ENCODE measurements at places on chromosomes 12 and 14.

- no peak for DNase-seq
These were observed 8.8 kb upstream of the CLECL1 start for GRCh38 chr12:9741726-9742125.

GRCh38 chr12:77847060-77847541, 16.4 kb downstream of the NAV3 start:
- no peak for DNase-seq

DNA sequence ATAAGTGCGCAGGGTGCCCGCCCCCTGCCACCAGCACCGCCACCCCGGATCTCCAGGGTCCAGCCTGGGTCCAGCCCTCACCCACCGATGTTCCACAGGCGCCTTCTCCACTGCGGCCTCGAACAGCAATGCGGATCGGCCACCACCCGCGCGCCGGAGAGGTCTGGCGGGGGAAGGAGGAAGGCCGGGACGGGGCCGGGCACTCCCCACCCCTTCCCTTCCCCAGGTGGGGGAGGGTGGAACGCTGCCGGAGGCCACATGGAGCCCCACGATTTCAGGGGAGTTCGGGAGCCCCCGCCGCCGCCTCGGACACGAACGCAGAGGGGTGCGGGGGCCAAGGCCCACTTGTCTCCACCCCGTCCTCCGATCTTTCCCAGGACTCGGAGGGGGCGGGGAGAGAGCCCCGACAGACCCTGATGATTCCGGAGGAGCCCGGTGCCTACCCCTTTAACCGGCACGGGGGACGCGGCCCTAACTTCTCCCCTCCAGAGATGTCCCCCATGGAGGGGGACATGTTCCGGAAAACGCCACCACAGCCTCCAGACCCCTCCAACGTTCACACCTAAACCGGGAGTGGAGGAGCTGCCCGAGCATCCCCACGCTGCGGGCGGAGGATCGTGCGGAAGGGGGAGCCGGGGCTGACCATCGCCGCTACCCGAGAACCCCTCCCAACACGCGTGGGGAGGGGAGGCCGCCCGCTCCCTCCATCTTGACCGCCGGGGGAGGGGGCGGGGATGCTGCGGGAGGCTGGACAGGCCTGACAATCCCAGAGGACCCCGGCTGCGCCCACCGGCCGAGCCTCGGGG, 1.1 kb downstream of the ATXN2 start:
- peak; percentile 76 for DNase-seq

GRCh38 chr12:60112763-60113162, 516.9 kb downstream of the SLC16A7 start:
- DNase-seq = no peak

GRCh38 chr12:115251727-115252126, 567.8 kb upstream of the TBX3 start:
- DNase-seq = no peak

GRCh38 chr12:96130396-96131059, 63.6 kb upstream of the ELK3 start:
- no peak for DNase-seq

DNA sequence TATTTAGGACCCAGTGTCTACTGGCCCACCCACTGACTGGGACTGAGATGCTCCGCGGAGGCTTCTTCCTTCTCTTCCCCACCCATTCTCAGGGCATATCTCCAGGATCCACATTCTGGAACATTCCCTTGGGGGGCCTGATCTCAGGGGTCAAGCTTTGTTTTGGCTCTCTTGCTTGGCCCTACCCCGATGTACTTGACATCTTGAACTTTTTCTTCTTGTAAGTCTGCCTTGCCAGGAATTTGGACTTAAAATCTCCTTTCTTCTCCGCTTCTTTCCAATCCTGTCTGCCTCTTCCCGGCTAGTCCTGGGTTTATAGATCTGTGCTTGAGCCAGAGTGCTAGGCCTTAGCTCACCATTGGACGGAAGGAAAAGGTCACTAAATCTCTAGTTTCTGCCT, 22.1 kb downstream of the DACT1 start:
- DNase-seq = no peak

DNA sequence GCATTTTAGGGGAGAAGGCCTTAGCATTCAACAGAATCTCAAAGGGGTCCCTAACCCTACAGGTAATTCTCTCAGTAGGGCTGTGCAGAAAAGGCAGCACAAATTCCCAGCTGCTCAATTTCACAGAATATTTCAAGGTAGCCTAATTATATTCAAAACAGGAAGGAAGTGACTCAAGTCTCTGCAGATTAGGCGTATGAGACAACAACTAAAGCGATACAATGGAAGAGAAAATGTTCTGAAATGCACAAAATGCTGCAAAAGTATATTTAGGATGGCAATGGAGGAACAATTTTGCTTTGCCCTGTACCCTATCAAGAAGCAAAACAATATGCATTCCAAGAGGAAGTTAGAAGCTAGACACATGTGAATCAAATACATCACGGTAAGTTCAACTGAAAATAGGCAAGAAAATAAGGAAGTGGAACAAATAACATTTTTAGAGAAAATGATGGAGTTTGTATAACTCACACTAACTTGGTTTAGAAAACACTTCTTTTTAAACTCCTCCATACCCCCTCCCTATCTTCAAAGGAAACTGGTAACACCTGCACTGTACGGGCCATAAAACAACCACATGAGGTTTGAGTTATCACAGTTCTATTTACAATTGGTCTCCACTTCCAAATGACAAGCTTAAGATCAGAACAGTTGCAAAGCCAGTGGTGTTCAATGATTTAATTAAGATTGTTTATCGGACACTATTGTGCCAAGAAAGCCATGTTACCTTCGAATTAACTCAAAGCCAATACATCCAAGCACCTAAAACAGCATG, 1.6 kb downstream of the GIT2 start:
- no peak for DNase-seq

DNA sequence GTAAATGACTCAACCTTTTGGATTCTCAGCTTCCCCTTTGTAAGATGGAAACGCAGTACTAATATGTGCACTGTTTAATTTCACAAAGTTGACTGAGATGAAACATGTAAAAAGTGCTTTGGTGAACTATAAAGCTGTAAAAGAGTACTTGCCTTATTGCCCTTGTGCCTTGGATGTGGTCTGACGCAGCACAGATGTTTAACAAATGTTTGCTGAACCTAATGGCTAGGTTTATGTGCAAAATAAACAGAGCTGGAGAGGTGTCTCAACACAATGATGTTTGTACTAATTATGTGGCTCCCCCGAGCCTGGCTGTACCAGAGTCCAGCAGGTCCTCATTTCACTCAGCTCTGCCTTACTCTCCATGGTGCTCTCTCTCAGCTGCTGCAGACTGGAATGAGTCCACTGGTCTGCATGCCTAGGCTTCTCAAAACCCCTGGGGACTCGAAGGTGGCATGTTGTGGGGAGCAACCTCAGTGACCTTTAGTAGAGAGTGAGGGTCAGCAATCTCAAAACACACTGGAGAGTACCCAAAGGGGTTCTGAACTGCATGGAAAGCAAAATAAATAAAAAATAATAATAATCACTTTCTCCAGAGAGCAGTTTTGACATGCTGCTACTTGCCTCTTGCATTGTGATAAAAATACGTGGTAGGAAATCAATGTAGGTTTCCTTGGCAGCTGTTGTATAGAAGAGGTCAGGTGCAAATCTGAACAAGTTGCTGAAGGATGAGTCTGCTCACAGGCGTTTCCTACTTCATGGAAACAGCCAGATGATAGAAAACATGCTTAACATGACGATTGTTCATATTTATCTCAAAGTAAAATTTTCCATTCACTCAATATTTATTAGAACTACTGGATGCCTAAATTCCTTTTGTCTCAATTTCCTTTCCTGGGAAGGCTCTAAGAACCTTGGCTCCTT, 8.5 kb upstream of the AMIGO2 start:
- DNase-seq = no peak

DNA sequence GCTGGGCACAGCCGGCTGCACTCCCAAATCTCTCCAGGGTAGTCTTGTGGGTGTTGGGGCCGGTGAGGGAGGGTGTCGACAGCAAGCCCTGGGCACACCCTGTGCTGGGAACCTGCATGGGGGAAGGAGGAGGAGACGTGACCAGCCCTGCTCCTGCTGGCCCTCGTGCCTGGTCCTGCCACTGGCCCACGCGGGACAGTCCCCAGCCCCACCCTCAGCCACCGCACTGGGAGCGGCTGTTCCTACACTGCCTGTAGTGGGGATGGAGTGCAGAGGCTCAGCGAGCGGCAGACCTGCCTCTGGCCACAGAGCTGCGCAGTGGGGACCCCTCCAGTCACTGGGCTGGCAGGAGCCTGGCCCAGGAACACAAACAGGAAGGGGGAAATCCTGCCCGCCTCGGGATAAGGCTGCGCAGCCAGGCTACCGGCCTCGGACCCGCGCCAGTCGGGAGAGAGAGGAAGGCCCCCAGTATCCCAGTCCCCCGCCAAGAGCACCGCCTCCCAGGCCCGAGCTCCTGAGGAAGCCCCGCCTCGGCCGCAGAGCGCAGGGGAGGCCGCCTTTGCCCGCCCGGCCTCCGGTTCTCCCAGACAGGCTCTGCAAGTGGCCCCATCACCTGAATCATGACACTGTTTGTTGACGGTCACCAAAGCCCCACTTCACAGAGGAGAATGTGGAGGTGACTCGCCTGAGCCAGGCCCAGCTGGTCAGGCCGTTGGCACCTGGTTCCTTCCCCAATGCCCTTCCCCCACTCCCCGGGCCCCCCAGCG, 10.6 kb downstream of the AHNAK2 start:
- DNase-seq = no peak

DNA sequence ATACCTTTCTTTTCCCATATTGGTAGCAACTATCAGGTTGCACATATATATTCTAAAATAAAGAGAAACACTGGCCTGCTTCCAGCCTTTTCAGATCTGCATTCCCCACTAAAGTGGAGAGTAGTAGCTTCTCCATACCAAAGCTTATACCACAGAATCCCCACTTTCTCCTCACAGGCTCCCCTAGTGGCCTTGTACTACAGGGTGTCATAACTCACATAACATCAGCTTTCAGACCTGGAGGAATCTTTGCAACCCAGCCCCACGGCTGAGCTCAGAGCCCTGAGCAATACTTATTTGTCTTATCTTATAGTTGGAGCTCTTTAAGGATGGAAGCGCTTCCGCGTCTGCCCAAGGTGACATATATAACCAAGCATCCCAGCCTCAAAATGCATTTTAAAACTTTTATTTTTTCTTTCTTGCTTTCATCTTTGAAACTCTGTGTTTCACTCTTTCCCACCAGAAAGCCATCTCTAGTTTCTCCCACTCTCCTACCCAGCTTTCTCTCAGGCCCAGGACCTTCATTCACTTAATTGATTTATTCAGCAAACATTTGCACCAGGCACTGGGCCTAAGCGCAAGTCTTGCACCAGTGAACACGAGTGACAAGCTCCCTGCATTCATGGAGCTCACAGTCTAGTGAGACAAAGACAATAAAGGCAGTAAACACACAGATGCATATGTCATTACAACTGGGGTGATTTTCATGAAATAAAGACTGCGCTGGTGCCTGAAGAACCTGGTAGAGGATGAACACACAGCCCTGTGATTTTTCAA, 254.7 kb downstream of the IPO8 start:
- DNase-seq = no peak

Measured in type B pancreatic cell (in vitro differentiated cells).